Effector CD4-positive, alpha-beta T cell (primary cell): ENCODE measurements at places on chromosomes 2 and 18.

GRCh38 chr2:28568036-28568435, 72.2 kb downstream of the PLB1 start:
- DNase-seq = no peak

DNA sequence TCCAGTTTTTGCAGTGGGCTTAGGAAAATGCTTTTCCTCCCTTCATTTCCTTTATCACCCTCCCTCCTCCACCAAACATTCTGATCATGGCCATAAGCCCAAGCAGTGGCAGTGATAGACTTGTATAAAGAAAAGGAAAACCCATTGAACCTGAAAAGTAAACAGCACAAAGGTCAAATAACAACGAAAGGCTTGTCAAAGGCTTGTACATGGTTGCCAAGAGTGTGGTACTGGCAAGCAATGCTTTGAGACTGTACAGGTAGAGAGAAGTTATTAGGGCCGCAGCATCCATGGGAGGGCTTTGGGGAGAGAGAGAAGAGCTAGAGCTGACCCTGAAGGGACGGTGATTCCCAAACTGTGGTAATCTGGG, 2.1 kb upstream of the VWA3B start:
- DNase-seq = no peak

DNA sequence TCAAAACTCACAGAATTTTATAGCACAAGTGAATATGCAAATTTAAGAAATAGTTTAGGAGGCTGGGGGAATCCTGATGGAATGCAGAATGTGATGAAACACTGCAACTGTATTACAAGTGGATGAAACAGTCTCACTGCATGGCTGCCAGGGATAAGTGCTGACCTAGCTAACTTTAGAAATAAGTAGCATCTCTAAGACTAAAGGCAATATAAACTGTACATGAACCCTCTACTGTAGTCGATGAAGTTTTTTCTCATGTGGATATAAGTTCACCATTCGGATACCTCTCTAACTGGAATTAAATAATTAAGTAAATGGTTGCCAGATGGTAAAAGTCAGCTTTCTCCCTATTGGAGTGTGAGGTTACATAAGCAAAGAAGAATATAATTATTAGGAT, 777.8 kb upstream of the RAB6C start:
- DNase-seq = no peak

- no peak for DNase-seq
Observed at GRCh38 chr2:6657855-6658254, 207.9 kb downstream of the CMPK2 start.

- DNase-seq = no peak
Observed at GRCh38 chr2:167048829-167049228, 160.5 kb downstream of the XIRP2 start.

DNA sequence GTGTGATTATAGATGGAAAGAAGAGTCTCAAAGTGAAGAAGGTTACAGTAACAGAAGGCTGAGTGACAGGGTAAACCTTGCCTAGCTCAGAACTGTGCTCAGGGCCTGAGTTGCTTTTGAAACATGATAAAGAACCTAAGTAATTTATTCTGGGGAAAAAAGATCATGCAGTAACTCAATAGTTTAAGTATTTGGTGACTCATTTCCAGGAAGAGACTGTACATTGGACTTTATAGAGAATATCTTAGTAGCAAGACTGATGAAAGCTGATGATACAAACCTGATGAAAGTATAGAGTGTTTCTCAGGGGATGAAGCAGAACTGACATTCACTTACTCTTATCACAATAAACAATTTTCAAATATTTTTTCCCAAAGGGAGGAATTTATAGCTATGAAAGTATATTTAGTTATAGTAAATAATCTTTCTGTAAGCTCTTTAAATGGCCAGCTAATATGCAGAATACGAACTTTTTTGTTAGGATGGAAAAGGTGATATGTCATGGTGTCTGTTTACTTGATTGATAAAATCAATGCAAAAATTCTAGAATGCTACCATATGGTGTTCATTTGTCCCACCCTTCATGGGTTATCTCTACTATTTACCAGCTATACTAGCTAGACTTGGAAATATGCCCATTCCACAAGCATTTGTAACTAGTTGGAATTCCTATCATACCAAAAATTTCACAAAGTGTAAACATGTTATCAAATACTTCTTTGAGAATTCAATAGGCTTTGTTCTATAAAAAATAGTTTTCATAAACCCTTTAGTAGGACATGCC, 1265.5 kb upstream of the ACVR2A start:
- DNase-seq = no peak

DNA sequence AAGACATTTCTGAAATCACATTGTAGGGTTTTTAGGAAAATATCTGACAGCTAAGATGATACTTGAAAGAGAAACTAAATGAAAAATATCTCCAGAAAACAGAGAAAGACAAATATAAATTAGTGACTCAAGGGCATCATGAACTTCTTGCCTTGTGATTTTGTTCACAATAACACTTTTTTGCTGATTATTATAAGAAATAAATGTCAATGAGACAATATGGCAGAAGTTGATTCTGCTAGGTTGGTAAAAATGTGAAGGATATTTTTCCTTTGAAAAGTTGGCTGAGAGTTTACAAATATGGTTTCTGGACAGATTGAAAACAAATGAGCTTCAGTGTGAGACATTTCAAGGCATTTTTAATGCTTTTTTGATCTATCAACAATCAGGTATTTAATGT, 1631.2 kb upstream of the ACVR2A start:
- DNase-seq = no peak

GRCh38 chr2:187718092-187718491, 163.9 kb upstream of the TFPI start:
- DNase-seq = no peak

DNA sequence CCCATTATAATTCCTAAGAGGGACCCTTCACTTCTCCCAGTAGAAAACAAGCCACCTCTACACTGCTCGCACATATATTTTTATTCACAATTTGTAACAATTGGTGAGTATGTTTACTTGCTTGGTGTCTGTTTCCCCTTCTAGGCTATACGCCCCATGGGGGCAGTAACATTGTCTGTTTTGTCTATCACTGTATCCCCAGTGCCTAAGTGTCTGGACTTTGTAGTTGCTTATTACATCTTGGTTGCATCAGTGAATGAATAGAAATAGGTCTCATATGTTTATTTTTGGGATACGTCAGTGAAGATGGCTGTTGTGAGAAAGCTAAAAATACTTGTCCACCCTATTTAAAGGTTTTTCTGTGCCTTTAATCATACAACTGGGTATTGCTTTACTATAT, 87.4 kb upstream of the ITGB6 start:
- DNase-seq = no peak

DNA sequence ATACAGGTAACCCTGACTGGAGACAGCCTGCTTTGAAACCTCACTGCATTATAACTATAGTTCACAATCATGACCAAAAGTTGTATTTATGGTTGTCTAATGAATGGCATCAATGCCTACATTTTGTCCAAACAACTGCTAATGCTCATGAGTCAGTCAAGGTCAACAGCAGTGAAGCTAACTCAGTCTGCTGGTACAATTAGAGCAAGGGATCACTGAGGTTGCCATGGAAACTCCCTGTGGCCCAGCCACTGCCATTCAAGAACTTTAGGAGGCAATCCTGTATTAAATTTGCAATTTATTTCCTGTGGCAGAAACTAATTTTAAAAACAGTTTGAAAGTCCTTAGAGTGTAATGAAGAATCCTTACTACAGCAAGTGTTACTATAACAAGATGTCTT, 185.1 kb upstream of the SMAD7 start:
- no peak for DNase-seq

GRCh38 chr2:215280326-215280725, 31.5 kb upstream of the ATIC start:
- DNase-seq = no peak

DNA sequence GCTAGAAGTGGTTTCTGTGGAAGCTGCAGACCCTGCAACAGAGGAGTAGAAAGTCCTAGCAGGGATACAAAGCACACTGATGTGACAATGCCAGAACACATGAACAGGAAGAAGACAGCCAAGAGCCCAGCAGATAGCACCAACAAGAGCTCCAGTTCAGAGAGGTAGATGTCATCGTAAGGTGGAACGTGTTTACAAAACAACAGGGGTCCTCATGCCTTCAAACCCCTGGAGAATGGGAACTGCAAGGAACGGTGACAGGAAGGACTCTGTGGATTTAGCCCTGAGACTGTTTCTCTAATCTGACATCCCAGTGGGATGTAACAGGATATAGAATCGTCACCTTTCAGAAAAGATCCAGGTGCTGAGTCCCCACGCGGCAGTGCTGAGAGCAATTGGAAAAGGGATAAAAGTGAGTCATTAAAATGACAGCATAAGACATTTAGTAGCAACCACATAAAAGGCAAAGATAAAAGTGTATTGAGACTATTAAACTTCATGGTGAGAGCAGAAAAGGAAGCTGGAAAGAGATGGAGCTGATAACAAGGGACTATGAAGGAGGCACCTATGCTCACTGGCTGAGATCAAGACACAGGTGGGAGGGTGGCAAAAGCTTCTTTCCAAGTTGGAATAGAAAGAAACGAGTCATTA, 195.2 kb downstream of the FBXO15 start:
- DNase-seq = no peak

- no peak for DNase-seq
Observed at GRCh38 chr2:214895469-214895868, 86.0 kb upstream of the BARD1 start.

- DNase-seq = no peak
Observed at GRCh38 chr2:107222466-107222865, 336.5 kb upstream of the ST6GAL2 start.

- DNase-seq = no peak
Observed at GRCh38 chr2:207162316-207162715, 3.4 kb downstream of the KLF7 start.

DNA sequence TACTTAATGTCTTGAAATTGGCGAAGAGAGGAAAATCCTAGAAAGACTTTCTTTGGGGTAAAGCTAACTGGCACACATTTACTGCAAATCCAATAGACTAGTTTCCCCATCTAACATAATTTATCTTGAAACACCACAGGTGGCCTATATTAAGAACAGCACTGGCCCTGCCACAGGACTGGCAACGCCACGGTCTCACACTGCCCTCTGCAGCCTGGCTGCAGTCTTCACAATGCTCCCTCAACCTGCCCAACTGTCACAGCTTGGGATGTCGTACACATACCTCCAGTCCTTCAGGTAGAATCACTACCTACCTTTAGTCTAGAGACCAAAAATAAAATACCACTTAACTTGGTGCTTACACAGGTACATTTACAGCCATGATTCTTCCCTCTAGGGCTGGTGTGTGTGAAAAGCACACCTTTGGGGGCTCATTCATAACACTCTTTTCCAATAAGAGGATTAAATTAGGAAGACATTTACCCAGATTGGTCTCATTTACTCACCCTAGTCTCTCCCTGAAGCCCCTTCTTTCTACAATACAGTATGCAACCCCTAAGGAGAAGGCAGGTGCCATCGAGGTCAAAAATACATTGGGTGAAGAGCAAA, 222.2 kb downstream of the C1D start:
- no peak for DNase-seq

DNA sequence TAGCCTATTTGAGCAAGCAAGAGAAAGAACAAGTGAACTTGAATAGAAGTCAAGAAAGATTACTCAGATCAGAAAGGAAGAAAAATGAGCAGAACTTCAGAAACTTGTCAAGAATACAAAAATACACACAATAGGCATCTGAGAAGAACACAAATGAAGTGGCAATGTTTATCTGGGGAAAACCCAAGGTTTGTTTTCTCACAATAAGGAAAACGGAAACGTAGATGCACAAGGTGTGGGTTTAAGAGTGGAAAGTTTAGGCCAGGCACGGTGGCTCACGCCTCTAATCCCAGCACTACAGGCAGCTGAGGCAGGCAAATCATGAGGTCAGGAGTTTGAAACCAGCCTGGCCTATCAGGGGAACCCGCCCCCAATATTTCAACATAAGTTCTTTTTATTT, 159.5 kb upstream of the GYPC start:
- no peak for DNase-seq

DNA sequence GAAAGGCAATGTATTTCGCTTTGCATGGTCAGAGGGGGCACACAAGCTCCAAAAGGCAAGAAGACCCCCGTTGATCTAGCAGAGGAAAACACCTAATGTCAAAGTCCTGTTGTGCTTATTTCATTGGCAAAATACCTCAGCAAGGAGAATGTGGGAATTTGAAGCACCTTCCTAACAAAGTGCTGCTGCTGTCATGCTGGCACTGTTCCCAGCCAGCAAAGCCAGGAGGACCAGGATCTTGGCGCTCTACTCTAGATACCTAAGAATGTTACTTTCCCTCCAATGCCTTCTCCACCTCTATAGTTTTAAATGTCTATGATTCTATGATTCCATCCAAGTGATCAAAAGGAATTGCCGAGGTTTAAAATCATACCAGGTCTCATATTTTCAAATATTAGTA, 867.9 kb upstream of the POU3F3 start:
- DNase-seq = no peak

- no peak for DNase-seq
Observed at GRCh38 chr2:46315103-46315890, 18.1 kb downstream of the EPAS1 start.

GRCh38 chr2:177143444-177143843, 69.2 kb upstream of the HNRNPA3 start:
- no peak for DNase-seq

DNA sequence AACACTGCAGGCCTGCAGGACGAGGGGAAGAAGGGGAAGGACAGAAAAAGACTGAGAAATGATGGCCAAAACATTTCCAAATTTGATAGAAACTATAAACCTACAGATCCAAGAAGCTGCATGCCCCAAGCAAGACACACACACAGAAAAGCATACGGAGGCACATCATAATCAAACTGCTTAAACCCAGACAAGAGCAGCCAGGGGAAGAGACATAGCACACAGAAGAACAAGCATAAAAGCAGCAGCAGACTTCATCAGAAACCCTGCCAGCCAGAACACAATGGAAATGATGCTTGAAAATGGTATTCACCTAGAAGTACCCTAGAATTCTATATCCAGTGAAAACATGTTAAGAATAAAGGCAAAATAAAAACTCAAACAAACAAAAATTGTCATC, 57.2 kb upstream of the RNU4ATAC start:
- no peak for DNase-seq

- no peak for DNase-seq
Observed at GRCh38 chr18:6341709-6342108, 73.0 kb downstream of the L3MBTL4 start.

- DNase-seq = no peak
Observed at GRCh38 chr2:112790305-112790704, 6.0 kb upstream of the IL1A start.

DNA sequence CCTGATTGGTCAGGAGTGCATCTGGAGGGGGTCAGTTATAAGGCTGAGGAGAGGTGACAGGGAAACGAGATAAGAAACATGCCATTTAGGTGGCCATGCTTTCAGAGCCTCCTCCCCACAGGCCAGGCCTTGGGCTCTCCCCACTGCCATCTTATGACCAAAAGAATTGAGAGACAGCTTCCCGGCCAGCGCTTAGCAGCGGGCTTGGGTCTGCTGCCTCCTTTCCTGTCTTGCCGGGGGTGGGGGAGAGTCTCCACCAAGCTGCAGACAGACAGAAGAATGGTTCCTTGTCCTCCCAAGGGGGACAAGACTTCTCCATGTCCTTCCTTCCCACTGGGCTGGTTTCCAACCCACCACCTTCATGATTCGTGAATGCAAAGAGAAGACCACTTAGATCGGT, 171.3 kb downstream of the SMAD7 start:
- DNase-seq = no peak

GRCh38 chr18:63290821-63291200, 28.8 kb downstream of the BCL2 start:
- no peak for DNase-seq
